Melanocyte of skin (primary cell): ENCODE measurements at places on chromosomes 12 and 14. TPM values are rescaled to one million over a fixed set of nuclear protein-coding genes. Genes with fewer than 3 reads are reported as not detected.

NEUROD4 gene
- not detected in 2 replicates for total RNA-seq

GPR137C gene
- total RNA-seq = 0.69 and 0.73 TPM in 2 replicates

BMAL2 gene
- total RNA-seq = 1.1 and 1.4 TPM in 2 replicates

PCK2 gene
- total RNA-seq = 12.2 and 16.7 TPM in 2 replicates

SDR9C7 gene
- total RNA-seq = not detected in 2 replicates

FGF6 gene
- total RNA-seq = not detected in 2 replicates

RBP5 gene
- total RNA-seq = not detected in 2 replicates

NAV3 gene
- total RNA-seq = 23.0 and 39.6 TPM in 2 replicates

TMEM63C gene
- total RNA-seq = under 0.01 TPM in 2 replicates

IGF1 gene
- 0.36 and 2.1 TPM in 2 replicates for total RNA-seq

SPIC gene
- total RNA-seq = not detected in 2 replicates

EFCAB11 gene
- 8.7 and 10.6 TPM in 2 replicates for total RNA-seq

KLRD1 gene
- under 0.01 TPM in 1 of 2 replicates, not detected in the other for total RNA-seq

CCDC177 gene
- total RNA-seq = 0.15 TPM in 1 of 2 replicates, not detected in the other

MFAP5 gene
- 1.1 TPM in 1 of 2 replicates, not detected in the other for total RNA-seq

CLEC2A gene
- not detected in 2 replicates for total RNA-seq

IFNG-AS1 gene
- not detected in 2 replicates for total RNA-seq

RERG gene
- 0.36 TPM in 1 of 2 replicates, not detected in the other for total RNA-seq

FICD gene
- total RNA-seq = 5.4 and 5.7 TPM in 2 replicates

HOXC4 gene
- total RNA-seq = 3.3 and 3.5 TPM in 2 replicates

CCNT1 gene
- 49.0 and 54.4 TPM in 2 replicates for total RNA-seq

CCDC38 gene
- total RNA-seq = under 0.01 and 0.15 TPM in 2 replicates

PRB2 gene
- not detected in 2 replicates for total RNA-seq

ADCY6 gene
- total RNA-seq = 28.2 and 36.3 TPM in 2 replicates

VPS33A gene
- total RNA-seq = 21.7 and 30.9 TPM in 2 replicates

SLC8A3 gene
- not detected in 2 replicates for total RNA-seq

RNU6-8 gene
- total RNA-seq = not detected in 2 replicates

ASB2 gene
- 0.93 and 1.7 TPM in 2 replicates for total RNA-seq

HCAR1 gene
- total RNA-seq = 0.33 and 0.62 TPM in 2 replicates

DYRK2 gene
- total RNA-seq = 18.9 and 28.4 TPM in 2 replicates

RD3L gene
- total RNA-seq = not detected in 2 replicates

GSKIP gene
- total RNA-seq = 26.5 and 33.8 TPM in 2 replicates

PCED1B gene
- under 0.01 and 1.4 TPM in 2 replicates for total RNA-seq

AEBP2 gene
- total RNA-seq = 10.7 and 20.4 TPM in 2 replicates

CELA1 gene
- total RNA-seq = not detected in 2 replicates

TBX3 gene
- 0.34 and 1.1 TPM in 2 replicates for total RNA-seq

TAS2R13 gene
- total RNA-seq = 1.7 and 3.0 TPM in 2 replicates

NOVA1 gene
- total RNA-seq = not detected in 2 replicates

EEF1AKMT3 gene
- total RNA-seq = 3.4 and 13.8 TPM in 2 replicates

NUDT14 gene
- total RNA-seq = 26.9 and 34.8 TPM in 2 replicates

STON2 gene
- total RNA-seq = 2.1 and 3.3 TPM in 2 replicates

USP5 gene
- 89.2 and 96.1 TPM in 2 replicates for total RNA-seq

OR6J1 gene
- under 0.01 TPM in 1 of 2 replicates, not detected in the other for total RNA-seq

AMDHD1 gene
- total RNA-seq = 1.0 and 2.2 TPM in 2 replicates

CCDC197 gene
- total RNA-seq = not detected in 2 replicates

SLC41A2 gene
- 3.3 and 6.2 TPM in 2 replicates for total RNA-seq

DTX3 gene
- 11.3 and 11.7 TPM in 2 replicates for total RNA-seq

OTUB2 gene
- total RNA-seq = 2.4 and 4.4 TPM in 2 replicates
